Activated CD8-positive, alpha-beta memory T cell treated with anti-CD3 and anti-CD28 coated beads for 1 hour (primary cell): ENCODE measurements at places on chromosomes 3 and 15.

- DNase-seq = no peak
These were observed 113.9 kb downstream of the OXNAD1 start for GRCh38 chr3:16378920-16379319.

- no peak for DNase-seq
These were observed 592 bp downstream of the PGPEP1L start for GRCh38 chr15:99006904-99007495.

DNA sequence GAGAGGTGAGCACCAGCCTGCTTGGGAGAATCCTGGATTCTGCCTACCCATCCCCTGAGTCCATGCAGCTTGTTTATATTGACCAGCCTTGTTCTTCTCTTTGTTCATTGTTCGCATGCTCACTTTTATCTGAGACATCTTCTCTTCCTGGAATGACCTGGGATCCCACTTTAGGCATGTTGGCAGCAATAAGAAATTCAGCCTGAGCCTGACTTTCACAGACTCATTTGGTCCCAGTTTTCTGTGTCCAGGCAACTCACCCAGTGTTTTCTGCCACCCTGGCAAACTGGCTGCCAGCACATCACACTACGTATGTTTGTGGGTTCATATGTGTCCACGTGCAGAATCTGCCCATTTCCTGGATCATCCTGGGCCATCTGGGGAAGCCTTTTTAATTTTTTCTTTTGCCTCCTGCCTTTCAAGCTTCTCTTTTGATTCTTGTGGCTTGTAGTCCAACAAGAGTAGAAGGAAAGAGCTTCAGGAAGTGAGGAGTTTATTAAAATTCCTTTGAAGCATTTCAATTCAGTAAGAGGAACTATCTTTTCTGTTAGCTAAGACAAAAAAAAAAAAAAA, 199.9 kb downstream of the FNDC3B start:
- DNase-seq = no peak

GRCh38 chr3:52346623-52347530, 30.8 kb downstream of the DNAH1 start:
- no peak for DNase-seq

GRCh38 chr15:66069751-66070150, 183.8 kb downstream of the MEGF11 start:
- DNase-seq = no peak
